ENCODE measurements at places on chromosomes 16 and 17.

DNA sequence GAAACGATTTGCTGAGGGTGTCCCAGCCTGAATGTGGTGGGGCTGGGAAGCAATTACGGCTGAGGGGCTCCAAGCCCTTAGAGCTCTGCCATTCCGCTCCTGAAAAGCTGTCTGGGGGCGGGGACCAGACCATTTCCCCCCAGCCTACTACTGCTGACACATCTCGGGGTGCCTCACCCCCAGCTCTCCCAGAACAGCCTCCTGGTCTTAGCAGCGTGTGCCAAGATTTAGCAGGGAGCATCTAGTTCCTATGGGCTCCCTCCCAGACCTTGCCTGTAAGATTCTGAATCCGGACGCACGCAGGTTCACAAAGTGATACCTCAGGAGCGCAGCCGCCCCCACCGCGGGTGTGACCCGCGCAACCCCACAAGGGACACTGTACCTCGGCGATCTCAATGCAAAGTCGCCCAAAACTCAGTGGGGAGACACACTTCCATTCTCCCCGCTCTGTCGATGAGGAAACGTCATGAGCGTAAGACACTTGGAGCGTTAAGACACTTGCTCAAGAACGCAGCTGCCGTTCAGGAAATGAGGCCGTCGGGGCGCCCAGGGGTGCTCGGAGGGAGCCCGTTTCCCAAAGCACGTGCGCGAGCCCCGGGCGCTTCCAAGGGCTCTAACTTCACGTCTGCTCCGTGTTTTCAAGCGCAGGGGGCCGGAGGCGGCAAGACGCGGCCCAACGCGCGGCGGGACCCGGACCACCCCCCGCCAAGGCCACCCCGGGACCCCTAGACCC, 629 bp downstream of the GEMIN4 start:
- H3K27me3 ChIP-seq: peaks cover 11% of the 10 kb centered on the region
- peak overlapping the region; percentile 95 for H3K4me3 ChIP-seq
- peaks cover 23% of the 10 kb centered on the region for H3K4me1 ChIP-seq
- H3K36me3 ChIP-seq: peaks cover 36% of the 10 kb centered on the region
- no peak overlapping the region for H3K27ac ChIP-seq

DNA sequence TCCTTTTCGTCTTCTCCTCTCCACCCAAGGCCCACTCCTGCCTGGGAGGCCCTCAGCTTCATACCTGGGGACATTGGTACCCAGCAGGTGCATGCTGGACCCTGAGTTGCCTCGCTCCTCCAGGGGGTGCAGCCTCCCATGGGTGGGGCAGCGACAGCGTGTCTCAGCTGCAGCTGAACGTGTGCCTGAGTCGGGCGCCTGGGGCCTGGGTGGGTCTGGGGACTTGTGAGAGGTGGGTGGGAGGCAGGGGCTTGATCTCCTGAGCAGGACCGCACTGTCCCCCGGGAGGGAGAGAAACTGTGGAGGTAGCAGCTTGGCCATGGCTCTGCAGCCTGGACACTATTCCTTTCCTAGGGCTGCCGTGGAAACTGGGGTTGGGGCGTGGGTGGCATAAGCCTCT, 24.8 kb upstream of the ENGASE start:
- no peak for DNase-seq
- H3K27ac ChIP-seq: no peak overlapping the region
- H3K27me3 ChIP-seq: peaks cover 14% of the 10 kb centered on the region
- H3K4me3 ChIP-seq: no peak overlapping the region

DNA sequence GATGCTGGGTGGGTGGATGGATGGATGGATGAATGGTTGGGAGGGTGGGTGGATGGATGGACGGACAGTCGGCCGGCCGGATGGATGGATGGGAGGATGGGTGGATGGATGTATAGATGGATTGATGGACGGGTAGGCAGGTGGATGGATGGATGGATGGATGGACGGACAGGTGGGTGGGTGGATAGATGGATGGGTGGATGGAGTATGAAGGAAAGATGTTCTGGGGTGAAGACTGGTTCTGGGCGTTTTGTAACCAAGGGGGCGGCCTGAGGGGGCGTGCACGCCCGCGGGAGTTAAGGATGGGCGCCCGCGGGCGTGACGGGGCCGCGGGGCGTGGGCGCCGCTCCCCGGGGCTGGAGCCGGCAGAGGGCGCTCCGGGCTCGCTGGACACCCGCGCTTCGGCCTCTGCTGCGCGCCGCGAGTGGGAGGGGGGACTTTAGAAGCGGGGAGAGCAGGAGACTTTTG, at the start of gene NECAB2:
Gene NECAB2, plus strand, starts transcription at position 407 of the 468 bp plus-strand sequence. CDS start 405 bp downstream, outside the sequence.
- H3K4me3 ChIP-seq: peak within 1 kb of the TSS; percentile 89
- H3K4me1 ChIP-seq: peaks cover 3% of the 10 kb centered on the region
- DNase-seq: peak; percentile 66
- H3K36me3 ChIP-seq: no peaks in the 10 kb centered on the region
- peaks cover 20% of the 10 kb centered on the region for H3K27me3 ChIP-seq

DNA sequence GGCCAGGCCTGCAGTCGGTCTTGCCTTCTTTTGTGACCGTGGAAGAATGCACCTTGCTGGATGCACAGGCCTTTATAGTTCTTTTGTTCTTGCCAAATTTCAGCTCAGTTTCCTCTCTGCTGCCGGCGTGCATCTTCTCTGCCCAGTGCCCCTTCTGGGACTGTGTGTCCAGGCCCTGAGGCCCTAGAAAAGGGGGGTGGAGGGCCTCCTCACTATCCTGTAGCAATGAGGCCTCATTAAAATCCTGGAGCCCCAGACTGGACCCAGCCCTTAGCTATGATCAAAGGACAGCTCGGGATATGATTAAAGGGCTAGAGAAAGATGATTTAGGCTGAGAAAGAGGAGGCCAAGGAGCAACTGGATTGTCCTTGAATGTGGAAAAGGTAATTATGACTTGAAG, 229.8 kb downstream of the SEC14L1 start:
- no peak for DNase-seq
- peak overlapping the region; percentile 63 for H3K4me3 ChIP-seq
- peaks cover 6% of the 10 kb centered on the region for H3K36me3 ChIP-seq
- H3K27me3 ChIP-seq: peaks cover 21% of the 10 kb centered on the region
- H3K27ac ChIP-seq: peak overlapping the region; percentile 93
- H3K4me1 ChIP-seq: peaks cover 68% of the 10 kb centered on the region

- DNase-seq: no peak
- peaks cover 22% of the 10 kb centered on the region for H3K4me1 ChIP-seq
- H3K36me3 ChIP-seq: peaks cover 5% of the 10 kb centered on the region
- H3K4me3 ChIP-seq: no peak overlapping the region
- no peak overlapping the region for H3K27ac ChIP-seq
These were observed 7.3 kb downstream of the FMNL1 start for GRCh38 chr17:45228763-45229539.

DNA sequence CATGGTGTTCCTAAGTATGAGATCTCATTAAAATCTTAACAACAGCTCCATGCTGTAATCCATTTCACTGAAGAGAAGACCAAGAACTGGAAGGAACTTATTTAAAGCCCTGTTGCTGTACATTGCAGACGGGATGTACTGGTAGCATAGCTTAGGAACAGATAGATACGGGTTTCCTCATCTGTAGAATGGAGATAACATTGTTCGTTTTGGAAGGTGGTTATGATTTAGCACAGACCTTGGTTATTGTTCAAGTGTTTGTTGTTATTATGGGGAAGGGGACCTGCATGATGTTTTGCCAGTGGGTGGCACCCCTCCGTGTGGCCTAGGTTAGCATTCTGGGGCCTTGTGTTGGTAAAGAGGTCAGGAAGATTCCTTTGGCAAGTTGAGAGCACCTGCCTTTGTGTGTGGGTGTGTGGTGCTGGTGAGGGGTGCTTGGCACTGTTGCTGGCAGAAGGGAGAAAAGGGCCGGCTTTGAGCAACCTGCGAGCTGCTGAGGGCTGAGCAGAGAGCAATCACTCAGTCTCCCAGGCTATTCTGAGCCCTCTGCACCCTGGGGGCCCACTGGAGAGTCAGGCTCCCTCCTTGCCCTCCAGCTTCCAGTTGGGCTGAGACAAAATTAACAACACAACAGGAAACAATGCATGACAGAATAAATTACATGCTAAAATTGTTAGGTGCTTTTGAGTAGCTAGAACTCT, 2.3 kb downstream of the TAOK2 start:
- H3K4me3 ChIP-seq: peak overlapping the region; percentile 96
- H3K4me1 ChIP-seq: peaks cover 69% of the 10 kb centered on the region
- H3K27ac ChIP-seq: peak overlapping the region; percentile 99
- peaks cover 27% of the 10 kb centered on the region for H3K27me3 ChIP-seq

GRCh38 chr17:8893621-8894201, 26.2 kb upstream of the PIK3R6 start:
- H3K27me3 ChIP-seq: peaks cover 1% of the 10 kb centered on the region
- no peak overlapping the region for H3K27ac ChIP-seq
- H3K36me3 ChIP-seq: peaks cover 14% of the 10 kb centered on the region

GRCh38 chr16:50595859-50596258, 47.7 kb downstream of the NKD1 start:
- H3K36me3 ChIP-seq: no peaks in the 10 kb centered on the region
- no peak for DNase-seq
- no peak overlapping the region for H3K4me3 ChIP-seq
- H3K27ac ChIP-seq: no peak overlapping the region
- peaks cover 16% of the 10 kb centered on the region for H3K27me3 ChIP-seq
